ENCODE measurements at places on chromosomes 11 and 22.

DNA sequence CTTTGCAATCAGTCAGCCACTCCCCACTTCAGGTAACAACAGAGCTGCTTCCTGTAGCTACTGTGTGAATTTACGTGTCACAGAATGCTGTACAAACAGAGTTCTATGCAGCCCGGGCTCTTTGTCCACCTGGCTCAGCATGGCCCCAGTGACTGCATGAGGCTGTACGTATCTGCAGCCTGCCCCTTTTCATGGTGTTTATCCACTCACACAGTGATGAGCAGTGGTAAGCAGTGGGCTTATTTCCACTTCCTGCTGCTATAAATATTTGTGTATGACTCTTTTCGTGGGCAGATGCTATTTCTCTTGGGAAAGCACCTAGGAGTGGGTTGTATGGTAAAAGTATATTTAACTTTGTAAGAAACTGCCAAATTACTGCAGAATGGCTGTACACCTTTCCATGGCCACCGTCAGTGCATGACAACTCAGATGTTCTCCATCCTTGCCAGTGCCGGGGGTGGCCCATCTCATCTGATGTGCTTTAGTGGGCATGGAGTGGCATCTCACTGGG lies 43.3 kb downstream of the MYEOV start:
- DNase-seq = peak; percentile 22

DNA sequence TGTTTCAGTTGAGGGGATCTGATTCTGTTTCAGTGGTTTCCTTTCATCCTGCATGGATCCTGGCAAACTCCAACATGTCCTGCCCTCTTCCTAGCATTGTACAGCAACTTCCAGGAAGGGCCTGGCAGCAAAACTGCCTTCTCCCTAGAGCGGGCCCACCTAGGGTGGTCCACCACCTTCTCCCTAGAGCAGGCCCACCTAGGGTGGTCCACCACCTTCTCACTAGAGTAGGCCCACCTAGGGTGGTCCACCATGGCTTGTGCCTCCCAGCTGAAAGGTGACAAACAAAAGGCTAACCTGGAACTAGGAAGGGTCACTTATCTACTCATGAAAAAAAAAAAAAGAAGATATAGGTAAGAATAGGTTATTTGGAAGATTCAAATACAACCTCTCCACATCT lies 92.2 kb downstream of the NTM start:
- DNase-seq = no peak

DNA sequence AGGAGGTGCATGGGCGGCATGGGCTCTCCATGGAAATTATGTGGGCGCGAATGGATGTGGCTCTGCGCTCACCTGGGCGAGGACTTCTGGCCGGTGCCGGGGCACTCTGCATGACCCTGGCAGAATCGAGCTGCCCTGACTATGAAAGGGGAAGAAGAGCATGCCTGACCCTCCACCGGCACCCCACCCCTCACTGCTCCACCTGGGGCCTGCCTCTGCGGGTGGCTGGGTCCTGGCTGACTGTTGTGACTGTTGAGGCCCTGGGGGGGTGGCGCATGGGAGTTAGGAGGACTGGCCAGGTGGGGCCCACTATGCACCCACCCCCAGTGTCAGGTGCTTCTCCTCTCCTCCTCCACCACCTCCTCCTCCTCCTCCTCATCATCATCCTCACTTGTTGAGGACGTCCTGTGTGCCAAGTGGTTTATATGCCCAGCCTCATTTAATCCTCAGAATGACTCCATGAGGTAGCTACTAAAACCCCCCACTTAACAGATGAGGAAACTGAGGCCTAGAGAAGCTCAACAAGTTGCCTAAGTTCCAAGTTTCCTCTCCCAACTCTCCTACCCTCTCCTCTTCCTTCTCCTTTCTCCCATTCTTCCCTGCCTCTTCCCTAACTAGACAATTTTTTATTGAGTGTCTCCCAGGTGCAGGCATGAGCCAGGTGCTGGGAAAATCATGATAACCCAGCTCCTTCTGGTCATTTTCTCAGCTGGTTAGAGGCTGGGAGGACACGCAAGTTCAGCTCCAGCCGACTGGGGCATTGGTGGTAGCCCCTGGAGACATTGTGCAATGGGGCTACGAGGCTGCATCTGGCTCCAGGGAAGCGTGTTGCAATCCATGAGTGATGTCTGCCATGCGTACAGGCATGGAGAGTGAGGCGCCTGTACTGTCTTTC lies 2.3 kb downstream of the MYEOV start:
- peak; percentile 79 for DNase-seq

- DNase-seq = no peak
These were observed 68.9 kb upstream of the CAPRIN1 start for GRCh38 chr11:33982661-33983060.

GRCh38 chr11:87659807-87660206 lies 515.4 kb downstream of the RAB38 start:
- DNase-seq = no peak

GRCh38 chr11:456533-456932 lies 6.5 kb downstream of the PTDSS2 start:
- DNase-seq = no peak

All from left lobe of liver (tissue), 2 donors.